ENCODE measurements at places on chromosomes 6 and 20.

- DNase-seq: no peak
These were observed 82.7 kb downstream of the CFAP61 start for GRCh38 chr20:20134941-20135575.

DNA sequence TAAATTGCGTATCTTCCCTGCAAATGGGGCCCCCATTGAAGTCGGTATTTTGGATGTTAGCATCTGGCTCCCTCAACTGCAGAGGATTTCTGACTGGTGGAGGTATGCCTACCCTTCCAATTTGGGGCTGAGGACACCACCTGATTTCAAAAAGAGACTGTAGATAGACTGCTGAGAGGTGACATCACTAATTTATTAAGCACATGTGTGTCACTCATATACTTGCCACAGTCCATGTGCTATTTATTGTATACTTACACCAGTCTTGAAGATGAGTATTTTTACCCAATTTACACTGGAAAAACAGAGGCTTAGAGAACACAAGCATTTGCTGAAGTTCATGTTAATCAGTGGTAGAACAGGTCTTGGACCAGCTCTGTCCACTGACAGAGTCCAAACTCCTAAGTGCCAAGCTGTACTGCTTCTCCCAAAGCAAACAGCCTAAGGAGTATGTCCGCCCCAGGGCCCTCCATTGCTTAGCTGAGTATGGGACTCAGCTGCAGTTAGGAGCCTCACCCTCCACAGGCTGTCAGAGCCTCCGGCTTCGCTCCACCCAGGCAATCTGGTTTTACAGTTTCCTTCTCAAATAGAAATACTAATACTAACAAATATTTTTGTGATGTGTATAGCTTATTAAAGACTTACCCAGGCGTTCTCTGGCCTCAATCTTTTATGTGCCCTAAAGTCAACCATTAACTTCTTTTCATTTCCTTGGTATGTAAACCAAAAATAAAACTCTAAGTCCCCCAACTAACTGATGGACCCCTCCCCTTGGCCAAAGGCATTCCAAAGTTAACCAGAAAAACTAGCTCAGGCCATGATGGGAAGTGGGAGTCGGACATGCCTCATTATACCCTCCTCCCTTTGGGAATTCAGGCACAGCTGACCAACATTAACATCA, 17.5 kb downstream of the RIN2 start:
- DNase-seq: no peak

GRCh38 chr6:53530780-53531386, 14.0 kb downstream of the GCLC start:
- DNase-seq: no peak

DNA sequence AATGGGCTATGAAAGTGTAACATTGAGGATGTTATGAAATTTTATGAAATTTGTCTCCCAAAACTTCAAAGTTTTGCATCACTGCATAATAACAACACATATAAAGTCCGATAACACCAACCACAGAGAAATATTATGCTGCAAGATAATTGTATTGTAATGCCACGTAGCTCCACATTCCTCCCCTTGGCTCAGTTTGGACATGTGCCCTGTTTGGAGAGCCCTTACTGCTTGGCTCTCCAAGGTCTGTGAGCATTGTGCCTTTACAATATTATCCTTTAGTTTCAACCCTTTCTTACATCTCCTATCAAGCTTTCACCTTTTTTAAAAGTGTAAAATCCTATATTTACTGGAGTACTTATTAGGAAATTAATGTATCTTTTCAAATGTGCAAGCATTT, 10.8 kb downstream of the HBS1L start:
- DNase-seq: no peak

DNA sequence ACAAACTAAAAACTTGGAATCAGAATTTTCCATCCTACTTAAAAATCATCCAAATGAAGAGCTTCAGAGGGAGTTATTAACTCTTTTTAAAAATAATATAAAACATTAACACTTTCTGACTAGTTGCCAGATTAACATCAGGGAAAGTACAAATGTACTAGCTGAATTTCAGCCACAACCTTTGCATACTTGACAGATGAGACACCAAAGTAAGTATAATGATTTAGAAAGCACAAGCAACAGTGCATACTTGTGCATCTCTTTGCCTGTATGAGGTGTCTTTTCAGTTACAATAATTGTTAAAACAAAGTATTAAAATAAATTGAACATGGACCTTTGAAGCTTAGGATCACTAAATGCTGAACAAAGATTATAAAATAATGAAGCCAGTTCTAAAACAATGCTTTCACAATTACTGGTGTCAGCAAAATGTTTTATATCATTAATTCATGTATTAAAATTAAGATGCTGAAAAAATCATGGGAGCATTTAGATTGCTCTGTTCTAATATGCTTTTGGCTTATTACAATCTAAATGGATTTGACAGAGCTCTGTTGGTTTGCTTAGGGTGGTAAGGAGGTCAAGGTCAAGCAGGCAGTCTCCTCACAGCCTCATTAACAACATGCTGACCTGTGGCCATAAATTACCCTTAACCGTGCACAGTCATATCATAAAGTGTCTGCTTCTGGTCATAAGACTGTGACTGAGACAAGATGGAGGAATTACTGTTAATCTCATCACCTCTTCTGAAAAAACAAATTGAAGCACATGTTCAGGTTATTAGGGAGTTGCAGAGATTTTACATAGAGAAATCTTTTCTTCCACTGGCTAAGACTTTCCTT, 15.1 kb downstream of the RNF217 start:
- DNase-seq: no peak

All from stimulated activated CD8-positive, alpha-beta memory T cell treated with anti-CD3 and anti-CD28 coated beads, Interleukin-15, amount 100 ng/mL, for 4 hours (primary cell).